ENCODE measurements at places on chromosomes 4 and X. TPM values are rescaled to one million over a fixed set of nuclear protein-coding genes. Genes with fewer than 3 reads are reported as not detected.
A peak's percentile ranks its signal among the peaks of the same experiment; 100 is the strongest.

GRCh38 chrX:138925330-138925729 lies 213.8 kb upstream of the FGF13 start:
- H3K4me3 ChIP-seq: no peak overlapping the region
- no peaks in the 10 kb centered on the region for H3K4me1 ChIP-seq
- no peak for DNase-seq

- no peaks in the 10 kb centered on the region for H3K27me3 ChIP-seq
- no peaks in the 10 kb centered on the region for H3K36me3 ChIP-seq
- H3K4me1 ChIP-seq: no peaks in the 10 kb centered on the region
These were observed 207.0 kb upstream of the PDE5A start for GRCh38 chr4:119835613-119835910.

DNA sequence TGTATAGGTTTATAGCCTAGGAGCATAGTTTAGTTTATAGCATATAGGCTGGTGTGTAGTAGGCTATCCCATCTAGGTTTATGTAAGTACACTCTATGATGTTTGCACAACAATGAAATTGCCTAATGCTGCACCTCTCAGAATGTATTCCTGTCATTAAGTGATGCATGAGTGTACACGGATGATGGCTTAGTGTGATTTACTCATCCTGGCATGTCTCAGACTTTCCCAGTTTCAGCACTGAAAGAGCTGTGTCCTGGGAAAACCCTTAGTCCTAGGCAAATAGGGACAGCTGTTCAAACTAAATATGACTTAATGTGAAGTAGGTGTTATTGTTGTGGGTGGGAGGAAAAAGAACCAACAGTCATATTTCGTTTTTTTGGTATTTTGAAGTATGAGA lies 264.9 kb upstream of the MAGEB18 start:
- H3K4me3 ChIP-seq: no peak overlapping the region
- no peak for DNase-seq
- no peaks in the 10 kb centered on the region for H3K36me3 ChIP-seq
- H3K4me1 ChIP-seq: no peaks in the 10 kb centered on the region

GRCh38 chrX:154123241-154124219 lies 20.5 kb upstream of the OPN1LW start:
- peak overlapping the region; percentile 77 for H3K27ac ChIP-seq
- H3K4me3 ChIP-seq: peak overlapping the region; percentile 43
- H3K27me3 ChIP-seq: no peaks in the 10 kb centered on the region
- H3K4me1 ChIP-seq: peaks cover 27% of the 10 kb centered on the region
- H3K36me3 ChIP-seq: no peaks in the 10 kb centered on the region

DNA sequence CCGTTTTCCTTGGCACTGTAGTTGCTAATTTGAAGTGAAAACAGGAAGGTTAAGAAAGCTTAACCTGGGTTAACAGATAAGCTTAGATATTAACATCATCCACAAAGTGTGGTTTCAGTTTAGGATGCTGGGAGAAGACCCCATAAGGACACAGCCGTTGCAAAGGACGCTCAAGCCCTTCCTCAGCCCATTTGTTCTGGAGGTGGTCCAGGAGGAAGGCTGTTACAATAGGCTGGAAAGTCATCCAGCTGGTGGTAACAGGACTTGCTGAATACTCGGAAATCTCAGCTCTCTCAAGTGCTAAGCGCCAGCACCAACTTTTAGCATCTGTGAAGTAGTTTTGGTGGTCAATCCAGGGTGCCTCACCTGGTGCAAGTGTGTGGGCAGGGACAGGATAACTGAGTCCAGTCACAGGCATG lies 14.2 kb downstream of the CHST7 start:
- peak overlapping the region; percentile 84 for H3K27ac ChIP-seq
- H3K36me3 ChIP-seq: peaks cover 19% of the 10 kb centered on the region
- H3K27me3 ChIP-seq: no peaks in the 10 kb centered on the region
- DNase-seq: no peak
- H3K4me3 ChIP-seq: peak overlapping the region; percentile 59

DNA sequence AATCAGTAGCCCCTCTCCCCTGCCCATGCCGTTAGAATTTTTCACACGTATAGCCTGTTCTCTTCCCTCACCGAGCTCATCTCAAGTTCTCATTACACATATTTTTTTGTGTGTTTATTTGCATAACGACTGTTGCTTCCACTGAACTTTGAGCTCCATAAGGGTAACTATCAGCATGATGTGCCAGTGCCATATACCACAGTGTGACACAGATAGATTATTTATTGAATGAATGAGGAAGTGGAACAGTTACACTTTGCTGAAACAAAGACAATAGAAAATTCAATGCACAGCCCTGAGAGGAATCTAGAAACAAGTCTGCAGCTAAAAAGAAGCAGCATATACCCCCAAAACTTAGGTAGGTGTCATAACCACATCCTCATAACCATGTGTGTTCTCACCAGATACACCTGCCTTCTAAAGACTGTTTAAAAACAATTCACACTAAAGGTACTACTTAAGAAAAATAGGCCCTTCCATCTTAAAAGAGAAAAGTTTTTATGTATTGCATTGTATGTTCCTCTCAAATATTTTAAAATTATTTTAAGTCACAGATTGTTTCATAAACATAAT lies 389.9 kb downstream of the PACRGL start:
- no peak for DNase-seq
- H3K27me3 ChIP-seq: no peaks in the 10 kb centered on the region
- H3K27ac ChIP-seq: no peak overlapping the region

- DNase-seq: no peak
- no peaks in the 10 kb centered on the region for H3K27me3 ChIP-seq
- peaks cover 46% of the 10 kb centered on the region for H3K4me1 ChIP-seq
- peak overlapping the region; percentile 63 for H3K4me3 ChIP-seq
- peaks cover 26% of the 10 kb centered on the region for H3K36me3 ChIP-seq
These were observed 2.8 kb upstream of the SAP30 start for GRCh38 chr4:173367946-173368345.

- no peaks in the 10 kb centered on the region for H3K4me1 ChIP-seq
- no peaks in the 10 kb centered on the region for H3K36me3 ChIP-seq
- no peak overlapping the region for H3K27ac ChIP-seq
- DNase-seq: no peak
These were observed 23.0 kb downstream of the GABRA3 start for GRCh38 chrX:152428120-152428519.

DNA sequence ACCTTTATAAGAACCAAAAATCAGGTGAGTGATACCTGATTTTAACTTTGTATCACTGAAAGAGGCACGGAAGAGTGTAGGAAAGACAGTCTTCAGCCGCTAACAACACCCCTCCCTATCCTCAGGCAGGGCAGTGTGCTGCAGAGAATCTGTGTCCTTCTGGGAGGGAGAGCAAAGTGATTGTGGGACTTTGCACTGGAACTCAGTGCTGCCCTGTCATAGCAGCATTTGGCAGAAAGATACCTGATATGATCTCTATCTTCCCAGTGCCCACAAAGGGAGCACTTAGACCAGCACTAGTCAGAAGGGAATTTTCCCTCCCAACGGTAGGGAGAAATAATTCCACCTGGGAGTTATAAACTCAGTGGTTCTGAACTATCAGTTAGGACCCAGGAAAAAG lies 139.0 kb downstream of the FMR1NB start:
- no peak overlapping the region for H3K4me3 ChIP-seq
- H3K27ac ChIP-seq: no peak overlapping the region
- H3K4me1 ChIP-seq: no peaks in the 10 kb centered on the region

GRCh38 chrX:139924069-139924695 lies 8.7 kb downstream of the ATP11C start:
- H3K4me1 ChIP-seq: peaks cover 1% of the 10 kb centered on the region
- H3K36me3 ChIP-seq: no peaks in the 10 kb centered on the region
- no peaks in the 10 kb centered on the region for H3K27me3 ChIP-seq
- no peak overlapping the region for H3K27ac ChIP-seq

DNA sequence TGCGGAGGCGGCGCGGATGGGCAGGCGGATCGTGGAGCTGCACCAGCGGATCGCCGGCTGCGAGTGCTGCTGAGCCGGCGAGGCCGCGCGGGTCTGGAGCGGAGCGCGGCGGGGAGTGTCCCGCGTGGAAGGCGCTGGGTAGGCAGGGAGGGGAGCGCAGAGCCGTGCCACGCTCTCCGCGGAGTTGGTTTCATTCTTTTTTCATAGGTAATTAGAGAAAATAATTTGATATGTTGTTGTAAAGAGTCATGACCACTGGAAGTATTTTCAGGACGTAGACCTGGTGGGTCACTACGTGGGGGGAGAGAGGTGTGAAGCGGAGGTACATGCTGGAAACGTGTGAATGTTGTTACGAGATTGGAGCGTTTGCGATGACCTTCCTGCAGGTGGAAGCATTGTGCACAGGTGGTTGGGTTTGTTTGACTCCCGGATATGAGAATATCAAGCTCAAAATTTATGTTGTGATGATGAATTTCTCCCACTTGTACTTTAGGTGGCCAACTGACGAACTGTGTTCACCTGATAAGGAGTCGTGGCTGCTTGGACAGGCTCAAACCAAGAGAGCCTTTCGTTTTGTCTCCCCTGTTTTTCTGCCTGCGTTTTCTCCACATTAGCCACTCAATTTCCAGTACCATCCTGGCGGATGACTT lies 19.1 kb upstream of the S100P start:
- DNase-seq: peak; percentile 76
- peak overlapping the region; percentile 97 for H3K4me3 ChIP-seq
- H3K27ac ChIP-seq: peak overlapping the region; percentile 96
- H3K27me3 ChIP-seq: no peaks in the 10 kb centered on the region
- H3K36me3 ChIP-seq: peaks cover 53% of the 10 kb centered on the region

DNA sequence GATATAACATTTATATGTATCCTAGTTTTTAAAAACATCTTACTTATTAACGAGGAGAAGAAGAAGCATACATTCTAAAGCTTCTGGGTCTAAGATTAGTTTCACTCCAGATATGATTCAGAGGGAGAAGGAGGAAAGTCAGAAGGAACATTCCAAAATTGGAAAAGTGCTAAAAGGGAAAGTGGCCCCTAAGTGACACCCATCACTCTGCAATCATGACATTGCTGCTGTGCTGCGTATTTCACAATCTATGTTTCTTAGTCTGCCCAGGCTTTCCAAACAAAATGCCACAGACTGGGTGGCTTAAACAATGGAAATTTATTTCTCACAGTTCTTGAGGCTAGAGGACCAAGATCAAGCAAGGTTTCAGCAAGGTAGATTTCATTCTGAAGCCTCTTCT lies 72.5 kb upstream of the ATOH1 start:
- no peak for DNase-seq
- no peaks in the 10 kb centered on the region for H3K27me3 ChIP-seq
- no peak overlapping the region for H3K27ac ChIP-seq
- H3K4me3 ChIP-seq: no peak overlapping the region
- no peaks in the 10 kb centered on the region for H3K36me3 ChIP-seq

DNA sequence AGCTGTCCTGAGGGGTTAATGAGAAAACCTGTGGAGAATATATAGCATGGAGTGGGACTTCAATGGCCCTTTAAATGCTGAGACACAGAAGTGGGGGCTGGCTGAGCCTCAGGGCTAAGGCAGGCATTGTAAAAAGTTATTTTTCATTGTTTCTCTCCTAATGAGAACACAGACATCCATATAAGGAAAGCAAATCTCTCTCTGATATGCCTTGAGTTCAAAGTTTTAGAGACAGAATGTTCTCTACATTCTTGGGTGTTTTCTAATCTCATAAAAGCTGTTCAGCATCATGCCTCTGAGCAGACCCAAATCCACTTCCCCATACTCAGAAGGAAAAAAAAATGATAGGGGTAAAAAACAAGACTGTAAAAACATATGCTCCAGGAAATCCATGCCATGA lies 16.8 kb upstream of the RAB40A start:
- no peaks in the 10 kb centered on the region for H3K36me3 ChIP-seq
- no peaks in the 10 kb centered on the region for H3K27me3 ChIP-seq
- H3K4me1 ChIP-seq: peaks cover 4% of the 10 kb centered on the region
- no peak overlapping the region for H3K27ac ChIP-seq
- H3K4me3 ChIP-seq: no peak overlapping the region

DNA sequence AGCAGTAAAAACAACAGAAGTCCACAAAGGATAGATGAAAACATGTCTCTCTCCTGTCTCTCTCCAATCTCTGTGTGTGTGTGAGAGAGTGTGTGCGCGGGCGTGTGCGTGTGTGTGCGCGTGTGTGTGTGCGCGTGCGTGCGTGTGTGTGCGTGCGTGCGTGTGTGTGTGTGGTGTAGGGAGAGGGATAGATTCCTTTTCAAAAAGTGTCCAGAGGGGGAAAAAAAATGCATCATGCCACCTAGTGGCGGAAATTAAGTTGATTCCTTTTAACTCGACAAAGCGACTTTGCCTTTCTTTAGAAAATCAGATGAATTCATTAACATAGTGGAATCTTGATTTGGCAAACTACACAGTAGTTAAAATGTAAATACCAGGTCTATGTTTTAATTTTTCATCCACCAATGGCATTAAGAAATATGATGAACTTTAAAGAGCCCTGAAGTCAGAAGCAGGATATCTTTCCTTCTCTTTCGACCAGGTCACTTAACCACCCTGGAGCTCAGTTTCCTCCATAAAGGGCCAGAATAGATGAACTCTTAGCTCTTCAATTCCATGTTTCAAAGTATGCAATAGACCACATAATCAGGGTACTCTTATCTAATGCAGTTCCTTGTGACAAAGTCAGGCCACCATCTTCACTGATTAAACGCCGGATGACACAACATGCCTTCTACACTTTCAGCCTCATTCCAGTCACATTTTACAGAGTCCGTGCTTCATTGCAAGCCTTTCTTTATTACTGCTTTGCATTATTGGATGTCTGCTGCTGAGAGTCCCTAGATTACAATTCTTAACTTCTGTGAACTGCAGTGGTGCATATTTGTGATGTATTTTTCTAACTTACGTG lies 162.8 kb downstream of the FBXO8 start:
- H3K4me3 ChIP-seq: no peak overlapping the region
- no peaks in the 10 kb centered on the region for H3K36me3 ChIP-seq
- H3K27me3 ChIP-seq: peaks cover 31% of the 10 kb centered on the region
- H3K4me1 ChIP-seq: peaks cover 3% of the 10 kb centered on the region
- DNase-seq: no peak

GRCh38 chr4:79258614-79259176 lies 67.2 kb downstream of the NAA11 start:
- no peak overlapping the region for H3K27ac ChIP-seq
- no peaks in the 10 kb centered on the region for H3K36me3 ChIP-seq
- H3K4me3 ChIP-seq: no peak overlapping the region
- H3K4me1 ChIP-seq: no peaks in the 10 kb centered on the region

- no peaks in the 10 kb centered on the region for H3K4me1 ChIP-seq
- H3K27me3 ChIP-seq: no peaks in the 10 kb centered on the region
- no peak overlapping the region for H3K27ac ChIP-seq
- H3K4me3 ChIP-seq: no peak overlapping the region
- no peaks in the 10 kb centered on the region for H3K36me3 ChIP-seq
- no peak for DNase-seq
These were observed 154.4 kb downstream of the EFHC2 start for GRCh38 chrX:44189116-44189515.

GRCh38 chr4:147958489-147959065 lies 226.7 kb downstream of the ARHGAP10 start:
- H3K27ac ChIP-seq: no peak overlapping the region
- no peak overlapping the region for H3K4me3 ChIP-seq
- no peak for DNase-seq
- no peaks in the 10 kb centered on the region for H3K27me3 ChIP-seq
- H3K4me1 ChIP-seq: no peaks in the 10 kb centered on the region

ADAM29 gene
- total RNA-seq: not detected

TMEM154 gene
- total RNA-seq: 47.1 TPM

MXD4 gene
- total RNA-seq: 26.9 TPM

PWWP3B gene
- total RNA-seq: not detected

RAB39B gene
- 13.6 TPM for total RNA-seq

CXXC4 gene
- total RNA-seq: not detected

ITGB1BP2 gene
- total RNA-seq: 2.9 TPM

SPANXN3 gene
- total RNA-seq: not detected

MAGEA11 gene
- total RNA-seq: not detected

TIMP1 gene
- 183 TPM for total RNA-seq

HOPX gene
- 206 TPM for total RNA-seq

TSPAN7 gene
- total RNA-seq: 0.28 TPM
